ENCODE measurements at places on chromosomes 2 and 18.

DNA sequence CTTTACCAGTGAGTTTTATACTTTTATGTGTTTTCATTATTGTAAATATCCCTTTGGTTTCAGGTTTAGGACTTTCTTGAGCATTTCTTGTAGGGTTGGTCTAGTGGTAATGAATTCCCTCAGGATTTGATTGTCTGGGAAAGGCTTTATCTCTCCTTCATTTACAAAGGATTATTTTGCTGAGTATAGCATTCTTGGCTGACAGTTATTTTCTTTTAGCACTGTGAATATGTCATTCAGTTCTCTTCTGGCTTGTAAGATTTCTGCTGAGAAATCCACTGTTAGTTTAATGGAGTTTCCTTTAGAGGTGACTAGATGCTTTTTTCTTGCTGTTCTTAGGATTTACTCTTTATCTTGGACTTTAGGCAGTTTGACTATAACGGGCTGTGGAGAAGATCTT, 373.9 kb downstream of the TSN start:
- DNase-seq: no peak

GRCh38 chr2:119387381-119388129, 20.8 kb downstream of the DBI start:
- DNase-seq: no peak

DNA sequence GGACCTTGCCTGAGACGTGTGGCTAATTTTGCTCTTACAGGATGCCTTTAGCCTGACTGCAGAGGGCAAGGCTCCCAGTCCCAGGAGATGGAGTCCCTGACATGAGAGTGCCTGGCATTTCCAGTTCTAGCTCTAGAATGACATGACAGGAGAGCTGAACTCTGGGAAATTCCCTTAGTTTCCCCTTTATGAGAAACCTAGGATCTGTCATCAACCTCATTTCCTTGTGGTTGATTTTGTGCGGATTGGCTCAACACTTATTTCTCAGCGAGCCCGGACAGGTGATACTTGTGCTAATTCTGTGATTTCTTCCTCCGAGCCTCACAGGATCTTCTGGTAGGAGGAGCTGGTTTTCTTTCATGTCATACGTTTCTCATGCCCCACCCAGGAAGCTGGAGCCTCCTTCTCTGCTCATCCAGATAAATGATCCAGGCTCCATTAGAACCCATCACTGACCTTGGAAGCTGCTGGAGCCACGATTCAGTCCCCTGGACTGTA, at the start of gene IL36G:
Gene IL36G (plus strand): TSS at position 448 of the 498 bp plus-strand sequence. CDS start 633 bp downstream, outside the sequence.
- DNase-seq: no peak

DNA sequence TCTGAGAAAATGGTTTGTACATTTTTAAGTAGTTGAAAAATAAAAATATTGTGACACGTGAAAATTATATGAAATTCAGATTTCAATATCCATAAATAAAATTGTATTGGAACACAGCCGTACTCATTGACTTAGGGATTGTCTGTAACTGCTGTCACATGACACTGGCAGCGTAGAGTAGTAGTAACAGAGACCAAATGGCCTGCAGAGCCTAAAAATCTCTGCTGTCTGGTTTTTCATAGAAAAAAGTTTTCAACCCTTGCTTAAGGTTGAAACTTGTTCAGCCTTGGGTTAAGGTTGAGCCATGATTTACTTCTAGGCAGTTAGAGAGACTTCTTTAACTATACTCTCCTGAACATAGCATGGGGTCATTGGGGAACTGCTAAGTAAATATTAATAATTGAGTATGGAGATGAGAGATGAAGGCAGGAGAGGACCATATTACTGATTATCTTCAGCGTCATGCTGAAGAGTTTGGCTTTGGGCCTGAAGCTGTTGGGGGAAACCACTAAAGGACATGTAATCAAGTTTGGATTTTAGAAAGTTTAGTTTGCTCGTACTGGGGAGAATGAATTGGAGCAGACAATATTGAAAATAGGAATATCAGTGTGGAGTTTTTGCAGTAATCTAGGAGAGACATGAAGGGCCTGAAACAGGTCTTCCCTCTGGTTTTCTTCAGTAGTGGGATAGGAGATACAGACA, 16.2 kb downstream of the EML4 start:
- DNase-seq: no peak

- DNase-seq: peak; percentile 51
These were observed 43.8 kb upstream of the SCN9A start for GRCh38 chr2:166419616-166419934.

DNA sequence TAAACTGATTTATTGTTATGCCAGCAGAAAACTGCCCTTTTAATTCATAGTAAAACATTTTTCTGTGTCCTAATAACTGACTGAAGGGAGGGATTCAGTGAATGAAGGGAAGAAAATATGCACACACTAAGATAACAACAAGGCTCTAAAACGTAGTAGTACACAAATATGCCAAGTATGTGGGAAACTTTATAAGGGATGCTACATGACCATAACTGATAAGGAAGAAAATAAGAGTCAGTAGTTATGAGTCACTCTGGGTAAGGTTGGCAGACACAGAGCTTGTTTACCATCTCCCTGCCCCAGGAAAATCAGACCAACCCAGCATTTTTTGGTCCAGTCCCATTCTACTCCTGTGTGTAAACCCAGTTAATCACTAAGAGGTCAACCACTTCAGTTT, 124.2 kb downstream of the RPRM start:
- no peak for DNase-seq

- no peak for DNase-seq
These were observed 54.4 kb upstream of the GRB14 start for GRCh38 chr2:164675687-164676086.

DNA sequence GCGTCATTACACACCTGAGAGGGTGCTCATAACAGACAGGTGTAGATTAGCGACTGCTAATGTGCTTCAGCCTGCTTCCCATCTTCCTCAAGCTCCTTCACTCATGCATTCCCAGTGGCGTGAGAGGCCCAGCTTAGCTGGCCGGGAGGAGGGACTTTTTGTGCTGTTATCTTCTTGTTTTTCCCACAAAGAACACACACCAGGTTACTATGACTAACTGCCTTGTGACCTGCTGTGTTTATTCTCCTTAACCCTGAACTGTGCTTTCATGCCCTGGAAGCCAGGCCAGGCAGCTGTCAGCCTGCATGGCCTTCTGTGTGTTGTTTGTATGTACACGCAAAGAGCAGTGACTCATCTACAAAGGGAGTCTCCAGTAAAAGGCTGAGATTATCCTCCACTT, 143.8 kb downstream of the PIEZO2 start:
- no peak for DNase-seq

- DNase-seq: peak; percentile 80
These were observed 310.8 kb downstream of the ERBB4 start for GRCh38 chr2:212227755-212228154.

GRCh38 chr2:178012639-178013038, 59.9 kb downstream of the PDE11A start:
- DNase-seq: no peak

GRCh38 chr2:238162846-238163441, 4.2 kb downstream of the ERFE start:
- no peak for DNase-seq

- no peak for DNase-seq
These were observed 16.4 kb upstream of the IL1RL1 start for GRCh38 chr2:102294802-102295489.

- DNase-seq: no peak
These were observed 677.0 kb downstream of the RNF144A start for GRCh38 chr2:7594211-7594610.

DNA sequence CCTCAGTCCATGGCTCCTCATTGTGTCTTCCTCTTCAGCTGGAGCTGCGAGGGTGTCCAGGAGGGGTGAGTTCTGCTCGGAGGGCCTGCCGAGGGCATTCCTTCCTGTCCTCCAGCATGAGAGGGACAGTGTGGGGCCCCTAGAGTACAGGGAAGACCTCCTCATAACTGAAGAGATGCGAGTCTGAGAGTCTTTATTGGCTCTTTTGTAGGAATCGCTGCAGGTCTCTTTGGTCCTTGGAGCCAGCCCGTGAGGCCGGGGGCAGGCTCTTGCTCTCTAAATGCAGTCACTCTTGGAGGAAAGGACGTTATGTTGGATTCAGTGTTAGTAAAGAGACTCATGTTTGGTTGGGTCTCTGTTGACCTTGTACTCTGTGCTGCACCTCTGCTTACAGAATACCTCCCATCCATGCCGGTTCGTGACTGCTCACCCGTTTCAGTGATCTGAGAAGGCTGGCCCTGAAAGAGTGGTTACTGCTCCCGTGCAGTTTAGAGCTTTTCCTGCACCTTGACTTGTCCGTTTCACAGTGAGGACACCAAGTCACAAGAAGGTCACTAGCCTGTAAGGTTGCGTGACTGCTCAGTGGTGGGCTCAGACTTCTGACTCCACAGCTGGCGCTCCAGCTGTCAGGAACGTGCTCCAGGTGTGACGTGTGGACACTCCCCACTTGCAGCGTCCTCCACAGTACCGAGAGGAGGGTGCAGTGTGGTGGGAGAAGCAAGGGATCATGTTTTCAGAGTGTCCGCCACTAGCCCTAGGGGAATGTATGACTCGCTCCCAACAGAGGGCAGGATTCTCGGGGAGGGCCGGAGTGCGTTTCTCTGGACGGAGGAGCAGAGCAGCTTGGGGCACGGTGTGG, 7.8 kb downstream of the ATG4B start:
- no peak for DNase-seq

DNA sequence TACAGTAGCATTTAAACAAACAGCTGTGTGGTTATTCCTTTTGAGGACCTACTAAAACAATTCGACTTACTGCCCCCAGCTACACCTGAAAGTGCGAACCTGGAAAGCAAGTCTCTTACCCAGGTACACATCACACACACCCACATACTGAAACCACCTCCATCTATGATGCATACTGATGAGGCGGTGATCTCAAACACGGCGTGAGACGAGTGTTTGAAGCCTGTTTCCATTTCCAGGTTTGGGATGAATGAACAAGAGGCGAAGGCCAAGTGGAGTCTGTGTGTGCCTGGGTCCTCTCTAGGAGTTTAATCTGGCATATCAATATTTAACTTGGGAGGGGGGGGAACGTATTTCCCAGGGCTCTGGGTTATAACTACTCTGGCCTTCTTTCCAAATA, 1.6 kb downstream of the TMEM185B start:
- DNase-seq: no peak

GRCh38 chr2:9883897-9884296, 40.6 kb downstream of the TAF1B start:
- DNase-seq: no peak

All from NCI-H748 treated with DMSO at 0.1 percent for 48 hours (cell line).